ENCODE measurements at places on chromosomes 6 and 20. TPM values are rescaled to one million over a fixed set of nuclear protein-coding genes. Genes with fewer than 3 reads are reported as not detected.
A peak's percentile ranks its signal among the peaks of the same experiment; 100 is the strongest.

TNFRSF6B gene
- 7.9 TPM for total RNA-seq

SDC4 gene
- 101 TPM for total RNA-seq

DNA sequence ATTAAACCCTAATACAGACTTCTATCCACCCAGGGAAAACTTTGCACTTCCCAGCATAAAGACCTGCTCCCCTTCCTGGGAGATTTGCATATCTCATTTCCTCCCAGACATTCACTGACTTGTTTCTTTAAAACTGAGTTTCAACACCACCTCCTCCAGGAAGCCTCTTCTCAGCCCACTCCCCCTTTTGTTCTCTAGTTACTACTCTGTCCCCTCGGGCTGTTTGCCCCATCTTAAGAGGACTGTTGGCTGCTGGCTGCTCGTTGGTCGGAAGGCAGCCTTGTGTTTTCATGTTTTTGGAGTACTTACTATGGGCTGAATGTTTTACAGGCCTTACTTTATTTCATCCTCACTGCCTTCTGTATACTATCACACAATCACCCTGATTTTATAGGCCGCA, 6.6 kb downstream of the ARHGAP40 start:
- DNase-seq: no peak

DNA sequence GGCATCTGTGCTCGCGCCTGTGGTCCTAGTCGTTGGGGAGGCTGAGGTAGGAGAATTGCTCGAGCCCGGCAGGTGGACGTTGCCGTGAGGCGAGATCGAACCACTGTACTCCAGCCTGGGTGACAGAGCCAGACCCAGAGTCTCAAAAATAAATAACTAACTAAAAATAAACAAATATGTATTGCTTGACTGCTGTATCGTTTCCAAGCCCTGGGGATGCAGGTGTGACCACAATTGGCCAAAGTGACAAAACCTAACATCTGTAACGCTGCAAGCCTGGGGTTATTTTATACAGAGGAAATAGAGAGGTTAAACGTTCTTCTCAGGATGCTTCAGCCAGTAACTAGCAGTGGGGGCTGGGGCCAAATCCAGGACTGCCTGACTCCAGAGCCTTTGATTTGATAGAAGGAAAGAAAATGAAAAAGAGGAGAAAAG, 1.9 kb upstream of the SRSF3 start:
- DNase-seq: no peak

DNA sequence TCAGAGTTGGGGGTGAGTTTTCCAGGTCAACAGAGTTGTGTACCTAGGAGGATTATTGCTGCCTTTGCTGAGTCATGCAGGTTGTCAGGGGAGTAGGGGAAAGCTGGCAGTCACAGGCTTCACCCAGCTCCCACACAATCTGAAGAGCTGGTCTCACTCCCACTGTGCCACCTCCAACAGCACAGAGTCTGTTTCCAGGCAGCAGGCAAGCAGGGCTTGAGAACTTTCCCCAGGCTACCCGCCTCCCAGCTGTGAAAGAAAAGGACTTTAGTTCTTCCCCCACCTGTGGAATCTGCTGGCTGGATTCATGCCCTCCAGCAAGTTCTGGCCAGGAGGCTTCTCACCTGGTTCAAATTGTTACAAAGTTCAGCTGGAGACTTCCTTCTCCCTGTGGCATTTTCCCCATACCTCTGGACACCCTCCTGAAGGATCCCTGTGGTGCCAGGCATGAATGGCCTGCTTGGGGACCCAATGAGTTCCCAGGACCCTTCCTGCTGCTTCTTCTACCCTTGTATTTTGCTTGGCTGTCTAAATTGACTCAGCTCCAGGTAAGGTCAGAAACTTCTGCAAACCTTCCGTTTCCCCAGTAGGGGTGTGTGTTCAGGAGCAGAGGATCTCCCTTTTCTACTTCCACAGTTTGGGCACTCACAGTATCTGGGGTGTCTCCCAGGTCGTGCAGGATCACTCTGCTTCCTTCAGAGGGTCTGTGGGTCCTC, 378.1 kb upstream of the MAN1A1 start:
- DNase-seq: peak; percentile 9

DNA sequence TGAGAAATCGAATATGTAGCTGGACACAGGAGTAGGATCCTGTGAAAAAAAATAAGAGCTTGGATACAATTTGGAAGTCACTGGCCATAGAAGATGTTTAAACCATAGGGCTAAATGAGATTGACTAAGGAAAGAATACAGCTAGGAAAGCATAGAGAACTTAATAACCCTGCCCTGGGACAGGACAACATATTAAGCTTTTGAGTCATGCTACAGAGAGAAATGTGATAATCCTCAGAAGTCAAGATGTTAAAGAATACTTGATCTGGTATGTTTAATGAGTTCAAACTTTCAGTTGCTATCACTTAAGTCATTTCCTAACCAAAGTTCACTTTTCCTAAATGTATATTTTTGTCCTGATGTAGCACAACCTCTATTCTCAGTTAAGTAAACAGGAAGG, 154.6 kb upstream of the TSHZ2 start:
- no peak for DNase-seq

All from thyroid gland (tissue), 4 donors.